GOT3 (cell line): ENCODE measurements at places on chromosomes 16 and 17.

- no peak for DNase-seq
Measured at GRCh38 chr17:71302721-71303549, 817.9 kb upstream of the SOX9 start.

- no peak for DNase-seq
Measured at GRCh38 chr16:76428858-76429257, 151.7 kb downstream of the CNTNAP4 start.

- DNase-seq = no peak
Measured at GRCh38 chr16:12296991-12297390, 320.5 kb downstream of the SNX29 start.

- DNase-seq = no peak
Measured at GRCh38 chr17:18158022-18158600, 25.5 kb upstream of the ALKBH5 start.
